NCI-H510A treated with DMSO at 0.1 percent for 48 hours (cell line): ENCODE measurements at places on chromosomes 11 and 22.

- DNase-seq = no peak
These were observed 1085.3 kb downstream of the DLG2 start for GRCh38 chr11:84541731-84542340.

DNA sequence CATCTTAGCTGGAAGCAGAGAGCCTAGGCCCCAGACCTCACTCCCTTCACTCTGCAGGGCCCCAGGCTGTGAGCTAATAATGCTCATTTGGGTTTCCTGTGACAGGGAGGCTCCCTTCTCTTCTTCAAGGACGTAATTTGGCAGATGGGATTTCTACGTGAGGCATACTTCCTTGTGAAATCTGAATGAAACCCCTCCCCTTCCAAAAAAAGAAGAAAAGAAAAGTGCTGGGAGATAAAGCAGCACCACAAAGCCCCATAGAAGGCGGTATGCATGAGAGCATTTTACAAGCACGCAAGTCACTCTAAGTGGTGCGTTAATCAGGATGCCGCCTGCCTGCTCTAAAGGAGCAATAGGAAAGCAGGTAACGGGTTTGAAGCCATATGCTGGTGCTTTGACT lies 5.7 kb downstream of the P2RX3 start:
- no peak for DNase-seq

DNA sequence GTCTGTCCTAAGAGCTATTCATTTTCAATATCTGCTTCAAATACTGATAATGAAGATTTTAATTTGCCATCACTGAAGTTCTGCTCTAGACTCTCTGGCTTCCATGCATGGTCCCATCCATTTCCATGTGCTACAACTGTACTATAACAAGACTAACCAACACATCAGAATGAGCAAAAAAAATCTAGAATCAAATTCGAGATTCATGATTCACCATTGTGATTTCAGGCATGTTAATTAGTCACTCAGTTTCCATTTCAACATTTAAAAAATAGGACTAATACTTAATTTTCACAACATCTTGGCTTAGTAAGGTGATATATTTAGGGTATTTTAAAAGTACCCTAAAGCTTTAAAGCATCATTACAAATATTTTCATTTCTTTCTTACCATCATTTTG lies 22.8 kb downstream of the PICALM start:
- DNase-seq = no peak

- DNase-seq = no peak
These were observed 343.1 kb downstream of the SOX6 start for GRCh38 chr11:16013242-16013641.

- no peak for DNase-seq
These were observed 142.9 kb downstream of the SPON1 start for GRCh38 chr11:14105446-14105845.

- DNase-seq = peak; percentile 78
These were observed 41.1 kb downstream of the GRAMD4 start for GRCh38 chr22:46661221-46661851.

DNA sequence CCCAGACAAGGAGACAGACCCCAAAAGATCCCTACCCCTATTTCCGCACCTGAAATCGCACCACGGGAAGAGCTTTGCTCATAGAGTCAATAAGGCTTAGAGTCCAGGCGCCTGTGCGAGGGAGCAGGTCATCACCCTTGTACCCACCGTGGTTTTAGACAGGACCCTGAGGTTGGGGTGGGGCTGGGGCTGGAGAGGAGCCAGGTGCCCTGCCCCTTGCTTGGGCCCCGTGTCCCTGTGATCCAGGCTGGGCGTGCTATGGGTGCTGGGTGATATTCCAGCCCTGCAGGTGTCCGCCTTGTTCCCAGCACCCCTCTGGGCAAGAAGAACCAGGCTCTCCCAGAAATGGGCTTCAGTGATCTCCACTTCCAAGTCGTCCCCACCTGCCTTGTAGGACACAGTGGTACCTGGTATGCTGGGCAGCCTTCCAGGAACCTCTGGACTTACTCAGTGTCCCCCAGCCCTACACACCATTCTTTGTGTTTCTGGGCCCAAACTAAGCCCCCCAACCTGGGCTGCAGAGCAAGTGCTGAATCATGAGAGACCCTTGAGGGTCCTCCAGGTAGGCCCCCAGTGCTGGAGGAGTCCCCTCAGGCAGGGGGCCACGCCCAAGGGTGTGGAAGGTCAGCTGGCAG lies 4.5 kb downstream of the CD81 start:
- no peak for DNase-seq

DNA sequence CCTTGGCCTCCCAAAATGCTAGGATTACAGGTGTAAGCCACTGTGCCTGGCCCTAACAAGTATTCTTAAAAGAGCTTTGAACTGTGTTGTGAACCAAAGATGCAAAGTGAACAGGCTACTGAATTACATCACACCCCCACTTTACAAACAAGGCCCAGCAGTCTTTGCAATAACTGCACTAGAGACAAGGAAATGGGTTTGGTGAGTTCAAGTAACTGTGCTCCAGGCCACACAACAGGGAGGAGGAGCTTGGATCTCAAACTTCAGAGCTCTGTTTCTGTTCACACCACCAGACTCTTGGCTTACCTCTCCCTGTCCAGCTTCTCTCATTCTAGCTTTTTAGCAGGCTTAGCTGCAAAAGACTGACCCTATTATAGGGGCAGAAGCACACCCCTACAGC lies 30.4 kb upstream of the RASL10A start:
- DNase-seq = peak; percentile 12

- DNase-seq = no peak
These were observed 522 bp upstream of the SEPTIN5 start for GRCh38 chr22:19713650-19714311.

GRCh38 chr11:64500176-64501013 lies 90.6 kb upstream of the SLC22A12 start:
- no peak for DNase-seq

- DNase-seq = no peak
These were observed 114.2 kb downstream of the CCDC34 start for GRCh38 chr11:27248576-27249509.

GRCh38 chr11:16126362-16126761 lies 230.0 kb downstream of the SOX6 start:
- peak; percentile 37 for DNase-seq

DNA sequence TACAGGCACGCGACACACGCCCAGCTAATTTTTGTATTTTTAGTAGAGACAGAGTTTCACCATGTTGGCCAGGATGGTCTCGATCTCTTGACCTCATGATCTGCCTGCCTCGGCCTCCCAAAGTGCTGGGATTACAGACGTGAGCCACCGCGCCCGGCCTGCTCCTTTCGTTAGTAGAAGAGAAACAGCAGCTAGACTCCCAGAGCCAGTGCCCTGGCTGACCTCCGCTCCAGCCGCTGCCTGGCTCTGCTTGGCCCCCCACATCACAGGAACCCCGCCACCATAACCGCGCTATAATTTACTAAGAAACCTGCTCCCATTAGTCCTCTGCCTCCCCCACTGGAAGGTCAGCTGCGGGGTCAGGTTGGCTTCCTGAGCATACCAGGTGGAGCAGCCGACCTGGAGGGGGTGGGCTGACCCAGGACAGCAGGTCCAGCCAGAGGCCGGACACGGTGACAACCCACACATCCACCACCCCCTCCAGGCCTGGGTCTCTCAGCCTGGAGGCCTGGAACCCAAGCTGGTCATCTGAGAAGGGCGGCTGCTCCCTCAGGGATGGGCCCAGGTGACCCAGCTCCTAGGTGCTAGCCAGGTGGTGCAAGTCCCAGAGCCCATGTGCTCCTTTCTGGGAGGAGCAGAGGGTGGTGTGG lies 7.5 kb upstream of the POLDIP3 start:
- no peak for DNase-seq

- DNase-seq = no peak
These were observed 28.0 kb upstream of the RRAS2 start for GRCh38 chr11:14386895-14387480.

DNA sequence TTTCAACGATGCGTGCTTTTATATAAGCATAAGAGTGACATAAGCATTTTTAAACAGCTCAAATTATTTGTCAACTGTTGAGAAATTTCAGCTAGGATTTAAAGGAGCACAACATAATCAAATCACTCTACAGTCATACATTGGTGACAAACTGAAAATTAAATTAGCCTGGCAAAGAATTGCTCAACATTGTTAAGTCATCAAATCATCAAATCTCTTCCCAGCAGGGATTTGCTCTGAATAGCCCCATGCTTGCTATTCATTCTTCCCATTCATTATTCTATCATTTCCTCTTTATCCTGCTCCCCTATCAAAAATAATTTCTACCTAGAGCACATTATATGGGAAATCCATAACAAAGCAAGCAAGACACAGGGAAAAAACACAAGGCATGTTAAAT lies 198.7 kb upstream of the LUZP2 start:
- DNase-seq = no peak

- DNase-seq = peak; percentile 24
These were observed 1.8 kb downstream of the FUT4 start for GRCh38 chr11:94545264-94546161.

DNA sequence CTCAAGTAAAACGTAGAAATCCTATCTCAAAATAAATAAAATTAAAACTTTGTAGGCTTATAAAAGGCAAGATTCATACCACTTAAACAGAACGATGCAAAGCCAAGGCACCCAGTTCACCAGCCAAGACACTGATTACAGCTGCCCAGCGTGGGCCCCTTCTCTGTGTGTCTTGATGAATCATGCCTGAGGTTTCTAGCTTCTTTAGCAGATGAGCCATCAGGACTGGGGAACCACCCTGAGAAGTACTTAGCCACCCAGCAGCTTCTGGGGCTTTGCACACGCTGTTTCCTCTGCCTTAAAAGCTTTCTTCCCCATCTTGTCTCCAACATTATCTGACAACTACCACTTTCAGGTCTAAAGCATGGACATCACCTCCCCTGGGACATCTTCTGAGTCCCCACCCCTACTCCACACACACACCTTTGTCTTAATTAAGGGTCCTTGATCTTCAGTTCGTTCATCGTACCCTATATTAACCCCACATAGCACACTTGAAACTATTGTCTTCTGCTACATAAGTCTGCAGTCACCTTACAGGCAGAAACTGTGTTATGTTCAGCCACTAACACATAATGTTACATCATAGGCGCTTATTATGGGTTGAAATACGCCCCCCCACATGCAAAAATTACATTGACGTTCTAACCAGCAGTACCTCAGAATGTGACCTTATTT lies 8.7 kb upstream of the LAYN start:
- DNase-seq = no peak

- no peak for DNase-seq
These were observed 60.0 kb downstream of the RTL6 start for GRCh38 chr22:44438056-44438455.

DNA sequence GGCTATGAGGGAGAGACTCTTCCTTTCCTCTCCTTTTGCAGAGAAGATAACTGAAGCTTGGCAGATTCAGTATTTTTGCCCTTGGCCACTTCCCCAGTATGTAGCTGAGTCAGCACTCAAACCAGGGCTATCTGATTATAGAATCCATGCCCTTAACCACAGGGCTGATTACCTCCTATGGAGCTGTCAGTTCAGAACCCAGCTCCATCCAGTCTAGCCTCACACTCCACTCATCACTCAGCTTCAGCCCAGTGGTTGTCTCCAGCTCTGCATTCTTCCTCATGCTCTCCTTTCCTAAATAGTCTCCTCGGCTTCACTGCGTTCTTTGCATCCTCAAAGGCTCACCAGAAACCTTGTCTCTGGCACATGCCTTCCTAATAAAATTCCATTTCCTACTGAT lies 151.6 kb upstream of the BLID start:
- no peak for DNase-seq

GRCh38 chr11:105719073-105719822 lies 109.4 kb downstream of the GRIA4 start:
- peak; percentile 74 for DNase-seq

GRCh38 chr11:64728757-64729365 lies 5.9 kb upstream of the NRXN2 start:
- no peak for DNase-seq

DNA sequence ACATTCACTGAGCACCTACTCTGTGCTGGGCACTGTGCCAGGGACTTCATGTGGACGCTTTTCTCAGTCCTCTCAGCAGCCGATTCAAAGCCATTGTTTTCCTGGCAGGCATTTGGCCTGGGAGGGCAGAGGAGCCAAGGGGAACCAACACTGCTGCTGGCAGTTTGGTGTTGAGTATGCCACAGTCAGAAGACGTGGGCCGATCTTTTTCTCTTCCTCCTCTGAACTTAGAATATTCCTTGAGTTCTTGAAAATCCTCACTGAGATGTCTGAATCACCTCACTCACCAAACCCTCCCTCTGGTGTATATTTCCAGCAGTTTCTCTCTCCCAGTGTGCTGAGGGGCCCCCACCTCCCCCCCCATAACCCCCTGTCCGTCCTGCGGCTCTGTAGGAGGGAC lies 114.5 kb upstream of the CRYBB3 start:
- no peak for DNase-seq

DNA sequence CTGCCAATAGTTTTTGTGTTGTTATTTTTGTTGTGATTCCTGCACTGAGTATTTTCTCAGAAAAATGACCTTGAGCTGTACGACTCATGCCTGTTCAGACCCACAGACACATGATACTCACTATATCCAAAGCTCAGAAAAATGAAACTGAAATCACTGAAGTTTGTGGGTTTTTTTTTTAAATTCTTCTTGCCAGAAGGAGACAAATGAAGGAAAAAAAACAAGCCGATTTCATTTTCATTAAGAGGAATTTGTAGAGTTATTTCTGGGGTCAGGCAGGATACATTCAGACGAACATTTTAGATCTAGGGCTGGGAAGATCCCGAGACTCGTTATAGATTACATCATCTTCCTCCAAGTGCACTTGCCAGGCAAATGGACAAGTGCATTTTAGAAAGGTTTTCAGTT lies 60.4 kb downstream of the BMAL1 start:
- no peak for DNase-seq

DNA sequence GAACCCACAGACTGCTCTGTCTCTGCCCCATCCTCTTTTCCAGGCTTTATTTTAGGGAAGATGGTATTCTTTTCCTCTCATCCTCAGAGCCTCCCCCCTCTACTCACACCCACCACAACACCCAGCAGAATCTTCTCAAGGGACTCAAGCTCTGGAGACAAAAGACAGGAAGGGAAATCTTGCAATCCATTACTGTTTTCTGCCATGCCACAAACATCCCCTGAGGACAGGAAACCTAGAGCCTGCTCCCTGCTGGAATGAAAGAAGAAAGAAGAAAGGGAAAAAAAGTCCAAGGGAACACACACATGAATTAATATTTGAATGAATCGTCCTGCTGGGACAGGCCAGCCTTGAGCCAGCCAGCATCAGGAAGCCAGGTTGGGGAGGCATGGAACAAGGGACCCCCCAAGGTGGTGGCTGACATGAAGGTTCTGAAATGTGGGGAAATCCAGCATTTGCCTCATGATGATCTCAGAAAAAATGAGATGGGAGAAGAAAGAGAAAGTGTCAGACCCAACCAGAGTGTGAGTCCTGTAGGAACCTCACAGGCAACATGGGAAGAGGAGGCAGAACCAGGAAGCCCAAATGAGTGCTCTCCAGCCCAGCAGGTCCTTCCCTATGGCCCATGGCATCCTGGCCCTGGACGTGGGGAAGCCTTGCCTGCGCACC lies 34.0 kb downstream of the SLCO2B1 start:
- DNase-seq = no peak

DNA sequence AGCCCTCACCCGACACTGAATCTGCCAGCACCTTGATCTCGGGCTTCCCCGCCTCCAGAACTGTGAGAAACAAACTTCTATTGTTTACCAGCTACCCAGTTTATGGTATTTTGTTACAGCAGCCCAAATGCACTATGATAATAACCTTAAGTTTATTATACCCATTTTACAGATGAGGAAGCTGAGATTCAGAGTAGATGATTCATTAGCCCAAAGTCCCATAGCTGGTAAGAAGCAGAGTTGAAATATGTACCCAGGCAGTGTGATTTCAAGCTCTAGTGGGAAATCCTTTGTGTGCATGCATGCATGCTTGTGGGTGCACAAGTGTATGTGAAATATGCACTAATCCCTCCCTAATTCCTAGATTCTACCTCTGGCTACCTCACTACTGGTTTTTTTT lies 7.9 kb downstream of the GRIK4 start:
- no peak for DNase-seq

- DNase-seq = no peak
These were observed 9.2 kb upstream of the MAPK1 start for GRCh38 chr22:21876486-21877176.
